Naive B cell (primary cell): ENCODE measurements at places on chromosomes 4 and X.

- DNase-seq = no peak
Observed at GRCh38 chr4:147085781-147086180, 140.1 kb upstream of the TTC29 start.

- no peak for DNase-seq
Observed at GRCh38 chrX:140764401-140764919, 54.9 kb downstream of the LINC00632 start.

- DNase-seq = no peak
Observed at GRCh38 chrX:107484002-107484726, 34.7 kb downstream of the FRMPD3 start.

DNA sequence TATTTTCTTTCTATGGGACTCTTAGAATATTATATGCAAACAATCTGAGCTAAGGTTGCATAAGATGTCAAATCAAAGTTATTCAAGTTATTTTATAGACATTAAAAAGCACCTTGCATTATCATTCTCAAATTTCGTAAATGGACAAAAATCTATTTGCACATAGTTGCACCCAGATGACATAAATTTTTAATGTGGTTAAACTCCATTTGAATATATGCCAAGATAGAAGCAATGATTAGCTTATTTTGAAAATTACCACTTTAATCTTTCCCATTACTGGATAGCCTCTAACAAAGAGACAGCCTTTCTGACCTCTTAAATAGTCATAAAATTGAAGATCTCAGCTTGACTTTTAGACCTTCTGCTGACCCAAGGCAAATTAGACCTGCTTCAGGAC, 386.8 kb downstream of the RAPGEF2 start:
- DNase-seq = no peak

- no peak for DNase-seq
Observed at GRCh38 chr4:81786766-81787165, 315.1 kb upstream of the RASGEF1B start.

- DNase-seq = no peak
Observed at GRCh38 chrX:3522101-3522650, 175.7 kb upstream of the MXRA5 start.

GRCh38 chr4:151948351-151949016, 187.7 kb upstream of the GATB start:
- no peak for DNase-seq

- DNase-seq = no peak
Observed at GRCh38 chr4:48483777-48484493, 792 bp downstream of the SLC10A4 start.

DNA sequence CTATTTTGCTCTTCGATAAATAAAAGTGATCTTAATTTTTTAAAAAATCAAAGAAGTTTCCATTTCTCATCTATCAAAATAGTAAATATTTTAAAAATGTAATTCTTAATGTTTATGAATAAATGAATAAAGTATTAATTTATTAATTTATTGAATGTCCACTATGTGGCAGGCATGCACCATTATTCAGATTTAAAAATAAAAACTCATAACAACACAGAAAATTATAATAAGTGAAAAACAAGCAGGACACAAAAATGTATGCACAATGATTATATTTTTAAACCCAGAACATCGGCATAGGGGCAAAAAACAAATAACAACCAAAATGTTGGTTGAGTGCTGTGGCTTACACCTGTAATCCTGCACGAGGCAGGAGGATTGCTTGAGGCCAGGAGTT, 5.3 kb upstream of the PYURF start:
- no peak for DNase-seq

DNA sequence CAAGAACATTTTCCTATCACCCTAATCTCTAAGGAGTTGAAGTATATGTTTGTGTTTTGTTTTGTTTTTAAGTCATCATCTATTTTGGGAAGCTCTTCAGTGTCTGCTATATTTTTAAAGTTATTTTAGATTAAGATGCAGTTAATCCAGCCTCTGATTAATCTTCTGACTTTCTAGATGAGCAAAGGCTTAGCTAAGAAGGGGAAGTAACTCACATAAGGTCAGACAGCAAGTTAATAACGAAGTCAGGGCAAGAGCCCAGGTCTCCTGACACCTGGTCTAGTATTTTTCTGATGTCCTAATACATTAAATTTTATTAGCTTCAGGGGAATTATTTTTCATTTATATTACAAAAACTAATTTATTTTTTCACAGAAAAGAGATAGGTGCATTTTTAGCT, 168.5 kb downstream of the SOWAHB start:
- no peak for DNase-seq

DNA sequence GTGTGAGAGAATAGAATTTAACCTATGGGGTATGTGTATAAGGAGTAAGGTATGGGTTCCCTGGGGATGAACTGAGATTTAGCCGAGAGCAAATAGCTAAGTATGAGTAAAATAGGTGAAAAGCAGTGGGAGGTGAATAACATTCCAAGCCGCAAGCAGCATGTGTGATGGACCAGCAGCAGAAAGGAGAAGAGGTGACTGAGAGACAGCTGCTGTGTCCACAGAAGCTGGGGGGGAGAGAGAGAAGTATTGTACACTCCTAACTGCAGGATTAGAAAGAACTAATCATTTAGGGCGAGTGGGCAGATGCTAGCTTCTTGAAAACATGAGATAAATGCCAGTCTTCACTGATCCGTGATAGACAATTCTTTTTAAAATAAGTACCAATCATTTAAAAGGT, 296.0 kb downstream of the KLHL4 start:
- no peak for DNase-seq

DNA sequence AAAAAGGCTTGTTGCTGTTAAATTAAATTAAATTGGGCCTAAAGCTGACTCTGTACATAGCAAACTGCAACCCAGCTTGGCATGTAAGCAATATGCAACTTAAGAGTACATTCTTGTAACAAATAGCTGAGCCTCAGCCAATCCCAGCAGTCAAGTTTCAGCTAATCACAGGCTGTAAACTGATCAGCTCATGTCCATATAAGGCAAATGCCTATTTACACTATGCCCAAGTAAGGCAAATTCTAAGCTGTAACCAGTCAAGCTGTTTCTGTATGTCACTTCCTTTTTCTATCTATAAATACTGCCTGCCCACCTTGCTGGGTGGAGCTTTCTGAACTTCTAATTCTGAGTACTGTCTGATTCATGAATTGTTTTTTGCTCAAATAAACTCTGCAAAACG, 429.1 kb upstream of the FTHL17 start:
- DNase-seq = no peak
